Stimulated activated CD4-positive, alpha-beta T cell treated with anti-CD3 and anti-CD28 coated beads, Interleukin-12 subunit alpha, Interleukin-12 subunit beta, amount 100 ng/mL, for 4 hours (primary cell): ENCODE measurements at places on chromosomes 3 and 15.

DNA sequence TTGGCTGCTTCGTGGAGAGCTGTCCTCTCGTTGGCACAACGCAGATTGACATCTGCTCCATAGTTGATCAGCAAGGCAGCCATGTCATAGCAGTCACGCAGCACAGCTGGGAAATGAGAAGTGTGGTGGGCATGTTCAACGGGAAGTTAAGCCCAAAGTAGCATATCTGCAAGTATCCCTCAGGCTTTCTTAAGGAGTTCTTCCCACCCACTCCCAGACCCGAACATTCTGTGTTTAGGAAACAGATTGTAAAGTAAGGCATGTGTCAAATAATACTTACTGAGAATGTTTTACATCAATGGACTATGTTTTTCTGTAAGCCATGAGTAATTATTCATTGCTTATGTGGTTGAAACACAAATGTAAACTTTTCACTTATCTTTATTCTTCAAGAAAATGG lies 9.2 kb downstream of the ASB14 start:
- no peak for DNase-seq

GRCh38 chr3:64798316-64798715 lies 110.5 kb upstream of the ADAMTS9 start:
- no peak for DNase-seq

DNA sequence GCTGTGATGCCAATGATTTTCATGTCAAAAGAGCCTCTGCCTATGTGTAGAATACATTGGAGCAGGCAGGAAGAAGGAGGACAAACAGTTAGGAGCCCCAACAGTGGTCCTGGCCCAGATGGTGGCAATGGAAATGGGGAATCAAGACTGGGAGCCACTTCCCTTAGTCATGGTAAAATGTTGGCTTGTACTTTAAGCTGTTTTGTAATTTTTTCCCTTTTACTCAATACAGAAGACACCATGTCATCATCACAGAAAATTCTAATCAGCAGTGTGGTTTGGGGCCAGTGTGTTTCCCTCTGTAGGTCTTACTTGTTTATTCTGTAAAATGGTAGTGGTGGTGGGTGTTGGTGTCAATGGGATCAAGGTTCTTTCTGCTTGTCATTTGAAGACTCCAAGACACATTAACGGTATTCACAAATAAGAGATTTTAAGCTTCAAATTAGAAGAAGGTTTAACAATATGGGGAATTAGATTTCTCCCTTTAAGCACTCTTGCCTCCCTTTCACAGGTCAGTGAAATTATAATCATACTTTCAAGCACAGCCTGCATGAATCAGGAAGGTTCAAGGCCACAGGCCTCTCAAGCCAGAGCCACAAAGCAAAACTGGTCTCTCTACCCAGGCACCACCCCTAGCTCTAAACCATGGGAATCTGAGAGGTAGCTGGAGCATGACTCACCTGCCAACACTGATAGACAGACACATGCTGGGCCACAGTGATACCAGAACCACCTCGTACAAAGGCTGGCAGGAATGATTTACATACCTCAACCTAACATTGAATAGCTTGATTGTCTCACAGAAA lies 24.9 kb downstream of the SIAH2 start:
- DNase-seq: no peak

DNA sequence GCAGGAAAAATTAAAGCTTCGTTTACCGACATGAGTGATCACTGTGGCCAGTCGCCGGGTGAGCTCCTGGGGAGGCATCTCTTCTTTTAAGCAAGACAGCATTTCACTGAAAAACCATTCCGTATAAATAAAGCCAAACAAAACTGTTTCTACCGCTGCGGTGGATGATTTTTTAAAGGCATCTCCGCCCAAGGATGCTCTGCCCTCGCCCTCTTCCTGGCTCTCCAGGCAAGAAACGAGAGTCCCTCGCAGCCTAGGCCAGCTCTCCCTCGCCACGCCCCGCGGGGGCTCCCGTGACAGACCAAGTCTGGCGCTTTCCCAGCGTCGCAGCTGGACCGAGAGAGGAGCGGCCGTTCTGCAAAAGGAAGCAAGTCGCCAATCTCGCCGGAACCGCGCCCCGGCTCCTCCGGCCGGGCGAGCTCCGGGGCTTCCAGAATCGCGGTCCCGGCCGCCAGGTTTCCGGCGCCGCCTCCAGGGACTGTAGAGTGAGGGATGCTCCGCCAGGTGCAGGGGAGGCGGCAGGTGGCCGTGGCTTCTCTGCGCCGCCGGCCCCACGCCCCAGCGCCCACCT lies 458 bp downstream of the MCF2L2 start:
- DNase-seq: peak; percentile 17

DNA sequence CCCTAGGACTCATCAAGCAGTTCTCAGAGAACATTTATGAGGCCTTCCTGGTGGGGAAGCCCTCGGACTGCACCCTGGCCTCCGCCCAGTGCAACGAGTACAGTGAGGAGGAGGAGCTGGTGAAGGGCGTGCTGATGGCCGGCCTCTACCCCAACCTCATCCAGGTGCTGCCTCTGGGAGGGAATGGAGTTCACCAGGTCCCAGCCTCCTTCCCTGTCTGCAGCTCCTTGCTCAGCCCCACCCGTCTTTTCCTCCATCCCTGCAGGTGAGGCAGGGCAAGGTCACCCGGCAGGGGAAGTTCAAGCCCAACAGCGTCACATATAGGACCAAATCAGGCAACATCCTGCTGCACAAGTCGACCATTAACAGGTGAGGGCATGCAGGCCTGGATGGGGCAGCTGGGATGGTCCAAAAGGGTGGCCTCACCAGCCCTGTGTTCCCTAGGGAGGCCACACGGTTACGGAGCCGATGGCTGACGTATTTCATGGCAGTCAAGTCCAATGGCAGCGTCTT lies 46.3 kb downstream of the DHX30 start:
- no peak for DNase-seq

DNA sequence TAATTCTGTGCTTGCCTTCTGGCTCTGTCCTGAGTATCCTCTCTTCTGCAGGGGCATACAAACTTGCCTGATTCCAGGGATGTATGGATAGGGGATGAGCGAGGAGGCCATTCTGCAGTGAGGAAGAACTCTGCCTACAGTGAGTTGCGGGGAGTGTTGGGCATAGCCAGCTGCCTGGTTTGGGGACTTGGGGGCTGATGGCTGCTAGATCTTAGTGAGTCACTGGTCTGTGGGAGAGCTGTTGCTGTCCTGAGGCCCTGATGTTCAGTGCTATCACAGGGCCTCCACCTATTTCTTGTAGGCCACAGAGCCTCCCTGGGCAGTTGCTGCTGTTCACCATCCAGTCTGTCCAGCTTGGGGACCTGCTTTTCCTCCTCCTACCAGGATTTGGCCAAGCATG lies 20.3 kb downstream of the CDAN1 start:
- DNase-seq: no peak

DNA sequence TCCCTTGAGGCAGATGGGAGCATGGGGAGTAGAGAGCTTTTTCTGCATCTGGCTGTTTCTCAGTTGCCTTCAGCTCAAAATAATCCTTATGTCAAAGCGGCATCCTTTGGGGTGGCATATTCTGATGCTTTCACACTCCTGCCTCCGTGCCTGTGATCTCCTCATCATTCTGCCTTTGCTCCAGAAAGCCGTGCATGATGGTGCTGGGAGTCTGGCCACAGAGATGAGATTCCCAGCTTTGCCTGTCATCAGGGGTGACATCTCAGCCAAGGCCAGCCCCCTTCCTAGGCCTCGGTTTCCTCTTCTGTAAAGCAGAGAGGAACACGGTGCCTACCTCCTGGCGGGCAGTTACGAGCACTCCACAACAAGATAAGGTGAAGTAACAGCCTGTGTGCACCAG lies 96.3 kb upstream of the ALDH1A3 start:
- DNase-seq: no peak

- DNase-seq: no peak
Measured at GRCh38 chr3:46438831-46439230, 25.9 kb downstream of the LTF start.

- no peak for DNase-seq
Measured at GRCh38 chr3:32757618-32758374, 60.0 kb upstream of the TRIM71 start.

GRCh38 chr15:31326875-31327668 lies 437 bp downstream of the KLF13 start:
- peak; percentile 64 for DNase-seq

DNA sequence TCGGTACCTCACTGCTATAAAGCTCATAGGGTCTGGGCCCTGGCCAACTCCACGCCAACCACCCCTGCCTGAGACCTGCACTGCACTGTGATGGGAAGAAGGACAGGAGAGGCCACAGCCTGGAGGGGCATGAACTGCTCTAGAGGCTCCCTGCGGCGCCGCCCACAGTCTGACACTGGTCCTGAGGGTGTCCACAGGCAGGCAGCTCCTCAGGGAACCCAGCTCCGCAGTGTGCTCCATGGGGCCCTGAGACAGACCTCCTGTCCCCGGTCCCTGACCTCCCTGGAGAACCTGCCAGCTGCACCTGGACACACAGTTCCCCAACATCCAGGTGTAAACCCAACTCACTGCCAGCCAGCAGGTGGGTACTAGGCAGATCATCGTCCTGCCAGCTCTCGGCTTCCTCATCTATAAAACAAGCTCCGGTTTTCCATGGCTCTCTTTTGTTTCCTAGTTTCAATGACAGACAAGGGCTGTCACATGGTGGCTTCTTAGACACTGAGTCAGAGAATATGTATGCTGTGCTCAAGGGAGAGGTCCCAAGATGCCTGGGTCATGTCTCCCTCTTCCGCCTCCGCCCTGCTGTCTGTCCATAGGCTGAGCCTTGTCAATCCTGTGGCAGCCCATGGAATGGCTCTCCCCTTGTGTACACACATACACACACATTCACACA lies 5.1 kb upstream of the HAPLN3 start:
- DNase-seq: no peak

GRCh38 chr15:68739390-68740080 lies 81.2 kb downstream of the ANP32A start:
- no peak for DNase-seq

DNA sequence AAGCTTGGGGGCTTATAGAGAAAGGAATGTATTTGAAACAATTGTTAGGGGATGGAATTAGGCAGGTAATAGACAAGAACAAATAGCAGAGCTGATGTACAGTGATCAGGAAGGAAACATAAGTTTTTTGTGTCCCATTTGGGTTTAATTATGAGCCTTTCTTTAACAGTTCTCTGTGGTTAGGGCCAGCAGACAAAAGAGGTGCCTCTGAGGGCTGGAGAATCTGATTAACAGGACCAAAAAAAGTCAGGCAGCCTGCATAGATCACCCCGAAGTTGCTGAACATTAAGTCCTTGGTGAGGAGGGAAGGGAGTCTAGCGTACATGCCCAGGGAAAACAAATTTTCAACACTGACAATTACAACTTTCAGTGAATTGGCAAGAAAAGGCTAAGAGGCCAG lies 88.6 kb upstream of the SPRED1 start:
- no peak for DNase-seq

GRCh38 chr3:113034011-113034410 lies 43.2 kb downstream of the GTPBP8 start:
- no peak for DNase-seq

GRCh38 chr15:101542306-101543025 lies 53.0 kb upstream of the PCSK6 start:
- no peak for DNase-seq

DNA sequence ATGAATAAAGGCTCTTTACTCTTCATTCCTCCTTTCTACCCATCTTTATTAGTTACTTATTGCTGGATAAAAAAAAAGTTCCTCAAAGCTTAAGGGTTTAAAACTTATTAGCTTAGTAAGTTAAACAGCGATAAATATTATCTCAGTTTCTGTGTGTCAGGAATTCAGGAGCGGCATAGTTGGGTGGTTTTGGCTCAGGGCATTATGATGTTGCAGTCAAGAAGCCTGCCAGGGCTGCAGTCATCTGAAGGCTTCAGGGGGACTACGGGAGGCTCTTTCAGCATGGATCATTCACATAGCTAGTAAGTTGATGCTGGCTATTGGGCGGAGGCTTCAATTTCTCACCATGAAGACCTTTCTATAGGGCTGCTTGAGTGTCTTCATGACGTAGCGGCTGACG lies 1.9 kb upstream of the DLG1 start:
- DNase-seq: no peak

DNA sequence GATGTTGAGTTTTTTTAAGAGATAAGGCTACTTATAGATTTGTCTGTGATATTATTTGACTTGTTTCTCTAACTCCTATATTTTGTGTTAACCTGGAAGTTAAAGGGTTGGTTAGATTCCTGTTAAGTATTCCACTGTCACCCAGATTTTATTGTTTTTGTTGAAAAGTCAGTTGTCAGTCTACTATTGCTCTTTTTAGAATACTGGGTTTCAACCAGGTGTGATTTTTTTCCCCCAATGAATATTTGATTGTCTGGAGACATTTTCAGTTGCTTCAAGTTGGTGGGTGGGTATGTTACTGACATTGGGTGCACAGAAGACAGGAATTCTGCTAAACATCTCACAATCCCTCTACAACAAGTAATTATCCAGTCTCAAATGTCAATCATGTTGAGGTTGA lies 43.8 kb upstream of the GPR149 start:
- DNase-seq: no peak

DNA sequence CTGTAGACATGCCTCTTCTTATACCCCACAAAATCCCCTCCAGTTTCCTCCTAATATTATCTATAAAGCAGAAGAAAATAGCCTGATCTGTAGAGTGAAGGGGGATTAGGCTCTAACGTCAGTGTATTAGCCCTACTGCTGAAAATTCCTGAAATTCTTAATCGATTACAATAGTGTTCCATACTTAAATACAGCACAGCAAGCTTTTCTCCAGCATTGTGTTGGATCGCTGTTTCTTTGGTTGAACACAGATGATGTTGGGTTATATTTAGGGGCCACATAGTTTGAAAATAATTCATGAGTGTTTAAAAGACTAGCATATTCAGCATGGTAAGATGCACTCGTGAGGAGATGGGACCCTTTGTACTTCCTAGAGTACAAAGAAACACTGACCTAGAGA lies 52.5 kb downstream of the PIAS1 start:
- DNase-seq: no peak

DNA sequence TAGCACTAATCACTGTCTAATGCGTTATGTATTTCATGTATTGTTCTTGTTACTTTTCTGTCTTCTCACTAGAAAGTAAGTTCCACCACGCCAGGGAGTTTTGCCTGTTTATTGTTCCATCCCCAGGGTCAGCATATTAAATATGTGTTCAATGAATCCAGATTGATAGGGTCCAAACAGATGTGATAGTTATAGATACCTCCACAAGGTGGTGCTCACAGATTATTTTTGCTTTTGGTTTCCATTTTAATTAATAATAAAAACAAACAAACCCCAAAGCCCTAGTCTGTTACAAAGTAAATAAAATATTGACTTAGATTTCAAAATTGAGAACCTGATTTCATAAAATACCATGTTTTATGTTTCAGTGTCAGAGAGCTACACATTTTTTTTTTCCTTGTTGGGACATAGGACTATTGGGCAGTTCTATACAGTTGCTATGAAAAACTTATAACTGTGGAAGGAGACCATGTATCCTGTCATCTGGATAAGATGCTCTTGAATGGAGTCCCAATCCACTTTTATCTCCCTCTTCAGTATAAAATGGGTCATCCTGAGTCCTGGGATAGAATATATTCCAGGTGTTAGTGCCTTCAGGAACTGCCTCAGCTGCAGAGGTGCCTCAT lies 12.4 kb downstream of the OTOL1 start:
- no peak for DNase-seq

- DNase-seq: no peak
Measured at GRCh38 chr3:8727605-8728512, 5.7 kb upstream of the CAV3 start.
